ENCODE measurements at places on chromosomes 7 and 10. TPM values are rescaled to one million over a fixed set of nuclear protein-coding genes. Genes with fewer than 3 reads are reported as not detected.

The PRR15 gene
- total RNA-seq = 1.2 TPM

The CDHR3 gene
- total RNA-seq = 0.58 TPM

DNA sequence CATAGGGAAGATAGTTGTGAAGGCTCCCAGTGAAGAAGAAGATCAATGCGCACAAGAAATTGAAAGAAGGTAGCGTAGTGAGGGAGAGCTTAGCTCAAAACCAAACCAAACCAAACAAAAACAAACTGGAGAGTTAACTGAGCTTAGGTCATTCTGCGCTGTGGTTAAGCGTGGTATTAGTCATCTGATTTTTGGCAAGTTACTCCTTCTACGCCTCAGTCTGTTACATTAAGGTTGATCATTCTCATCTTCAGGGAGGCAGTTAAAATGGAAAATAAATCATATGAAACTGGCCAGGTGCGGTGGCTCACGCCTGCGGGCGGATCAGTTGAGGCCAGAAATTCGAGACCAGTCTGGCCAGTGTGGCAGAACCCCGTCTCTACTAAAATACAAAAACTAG, 259.7 kb downstream of the EXOC4 start:
- peak; percentile 91 for DNase-seq

DNA sequence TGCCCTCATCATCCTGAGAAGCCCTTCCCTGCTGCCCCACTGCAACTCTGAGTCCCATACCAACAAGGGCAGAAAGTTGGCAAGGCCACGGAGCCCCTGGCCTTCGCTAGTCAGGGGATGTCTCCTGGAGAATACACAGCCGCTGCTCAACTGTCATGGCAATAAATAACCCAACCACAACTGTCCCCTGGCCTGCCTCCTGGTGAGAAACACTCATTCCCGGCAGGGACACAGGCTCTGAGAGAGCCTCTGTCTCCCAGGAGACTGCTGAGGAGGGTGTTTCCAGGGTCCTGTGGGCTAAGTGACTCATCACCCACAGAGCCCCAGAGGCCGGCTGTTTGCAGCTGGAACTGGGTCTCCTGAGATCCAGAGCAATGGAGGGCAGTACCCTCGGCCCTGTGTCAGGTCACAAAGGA, 354.1 kb downstream of the TNS3 start:
- DNase-seq = peak; percentile 97

- DNase-seq = no peak
Measured at GRCh38 chr7:36185756-36186155, 32.7 kb downstream of the EEPD1 start.

All from H4 (cell line).